Activated CD4-positive, alpha-beta T cell treated with anti-CD3 and anti-CD28 coated beads, Interleukin-2, amount 10 ng/mL, durations not matched to agents 7 days and 5 days (primary cell): ENCODE measurements at places on chromosomes 3 and 15.

DNA sequence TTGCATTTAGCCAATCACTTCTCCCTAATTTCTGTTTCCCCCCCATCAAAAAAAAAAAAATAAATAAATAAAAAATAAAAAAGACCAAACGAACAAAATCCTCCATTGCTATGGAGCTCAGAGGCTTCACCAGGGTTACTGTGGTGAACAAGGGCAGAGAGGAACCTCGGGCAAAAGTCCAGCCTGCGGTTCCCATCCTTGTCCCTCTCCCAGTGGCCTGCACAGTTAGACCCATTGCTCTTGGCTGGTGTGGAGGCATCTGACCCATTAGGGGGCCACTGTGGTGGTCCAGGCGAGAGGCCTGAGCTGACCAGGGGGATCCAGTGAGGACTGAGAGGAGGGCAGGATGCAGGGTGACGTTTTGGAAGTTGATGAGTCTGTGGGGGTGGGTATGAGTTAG is 18.8 kb downstream of the CORO2B start:
- DNase-seq, result no peak

GRCh38 chr3:61938878-61939549 is 377.6 kb downstream of the PTPRG start:
- no peak for DNase-seq

DNA sequence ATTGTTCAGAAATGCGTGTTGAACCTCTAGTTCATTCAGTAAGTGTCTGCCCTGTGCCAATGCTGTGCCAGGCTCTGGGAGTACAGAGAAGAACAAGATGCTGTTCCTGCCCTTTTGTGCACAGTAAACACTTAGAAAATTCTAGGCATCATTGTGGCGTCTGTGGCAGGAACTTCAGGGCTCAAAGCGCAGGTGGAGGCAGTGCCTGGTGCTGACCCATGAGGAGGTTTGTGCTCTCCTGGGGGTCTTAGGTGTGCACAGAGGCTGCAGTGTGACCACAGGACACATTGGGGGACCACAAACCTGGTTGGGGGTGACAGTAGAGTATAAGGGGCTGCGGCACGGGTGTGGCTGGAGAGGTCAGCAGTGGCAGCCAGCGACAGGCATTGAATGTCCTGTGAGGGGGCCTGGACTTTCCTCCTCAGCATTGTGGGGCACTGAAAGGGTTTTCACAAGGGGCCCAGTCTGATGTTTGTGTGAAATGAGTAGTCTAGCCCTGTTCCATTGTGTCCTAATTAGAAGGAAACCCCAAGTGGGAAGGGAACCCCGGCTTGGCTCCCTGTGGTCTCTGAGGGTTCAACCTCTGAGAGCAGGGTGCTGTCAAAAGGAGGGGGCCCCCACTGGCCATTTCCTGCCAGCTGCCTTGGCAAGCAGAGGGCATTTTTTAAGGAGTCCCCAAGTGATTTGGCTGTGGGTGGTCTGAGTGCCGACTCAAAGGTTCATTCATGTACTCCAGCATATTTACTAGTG is 20.9 kb downstream of the MRAS start:
- DNase-seq, result no peak

- no peak for DNase-seq
Measured at GRCh38 chr3:45409921-45410320, 21.5 kb downstream of the LARS2 start.

- no peak for DNase-seq
Measured at GRCh38 chr3:76377074-76377473, 591.7 kb upstream of the ZNF717 start.

GRCh38 chr3:143847787-143848631 is at the start of gene SLC9A9:
SLC9A9 (minus strand) TSS chr3:143848468; CDS start chr3:143848322, 146 bp downstream.
- peak; percentile 49 for DNase-seq
